ENCODE measurements at places on chromosomes 16 and 17.
A peak's percentile ranks its signal among the peaks of the same experiment; 100 is the strongest.

- DNase-seq: peak; percentile 95
These were observed 17.0 kb downstream of the CAVIN1 start for GRCh38 chr17:42405963-42406495.

- DNase-seq: no peak
These were observed 34.1 kb downstream of the HIC1 start for GRCh38 chr17:2089021-2089422.

DNA sequence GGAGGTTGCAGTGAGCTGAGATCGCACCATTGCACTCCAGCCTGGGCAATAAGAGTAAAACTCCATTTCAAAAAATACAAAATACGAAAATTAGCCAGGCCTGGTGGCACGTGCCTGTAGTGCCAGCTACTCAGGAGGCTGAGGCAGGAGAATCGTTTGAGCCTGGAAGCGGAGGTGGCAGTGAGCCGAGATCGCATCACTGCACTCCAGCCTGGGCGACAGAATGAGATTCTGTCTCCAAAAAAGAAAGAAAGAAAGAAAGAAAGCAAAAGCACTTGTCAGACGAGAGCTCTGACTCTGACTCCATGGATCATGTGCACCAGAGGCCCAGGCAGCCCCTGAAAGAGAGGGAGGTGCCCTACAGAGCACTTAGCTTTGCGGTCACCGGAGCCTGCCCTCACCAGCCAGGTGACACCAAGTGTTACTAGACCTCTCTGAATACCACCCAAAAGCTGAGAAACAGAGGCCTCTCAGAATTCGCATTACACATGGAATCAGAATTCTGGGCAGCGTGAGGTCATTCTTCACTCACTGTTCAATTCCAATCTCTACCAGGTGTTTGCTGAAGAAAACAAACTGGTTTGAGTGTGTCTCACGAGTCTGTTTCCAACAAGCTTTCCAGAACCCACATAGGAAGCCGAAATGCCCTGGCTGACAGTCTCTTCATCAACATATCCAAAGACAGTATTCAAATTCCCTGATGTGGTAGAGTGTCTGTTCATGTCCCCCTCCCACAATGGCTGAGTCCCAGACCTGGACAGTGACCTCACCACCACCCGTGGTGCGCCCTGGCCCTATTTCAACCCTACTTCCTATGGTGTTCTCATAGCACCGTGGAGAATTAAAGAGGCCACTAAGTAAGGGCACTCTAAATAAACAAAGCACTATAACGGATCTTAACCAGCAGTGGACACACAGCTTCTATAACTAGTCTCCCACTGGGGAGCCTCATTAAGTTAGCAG lies 1.5 kb downstream of the FLCN start:
- no peak for DNase-seq

GRCh38 chr17:20314834-20315233 lies 152.5 kb downstream of the LGALS9B start:
- no peak for DNase-seq

- DNase-seq: no peak
These were observed 21.2 kb downstream of the SMG6 start for GRCh38 chr17:2282297-2282873.

DNA sequence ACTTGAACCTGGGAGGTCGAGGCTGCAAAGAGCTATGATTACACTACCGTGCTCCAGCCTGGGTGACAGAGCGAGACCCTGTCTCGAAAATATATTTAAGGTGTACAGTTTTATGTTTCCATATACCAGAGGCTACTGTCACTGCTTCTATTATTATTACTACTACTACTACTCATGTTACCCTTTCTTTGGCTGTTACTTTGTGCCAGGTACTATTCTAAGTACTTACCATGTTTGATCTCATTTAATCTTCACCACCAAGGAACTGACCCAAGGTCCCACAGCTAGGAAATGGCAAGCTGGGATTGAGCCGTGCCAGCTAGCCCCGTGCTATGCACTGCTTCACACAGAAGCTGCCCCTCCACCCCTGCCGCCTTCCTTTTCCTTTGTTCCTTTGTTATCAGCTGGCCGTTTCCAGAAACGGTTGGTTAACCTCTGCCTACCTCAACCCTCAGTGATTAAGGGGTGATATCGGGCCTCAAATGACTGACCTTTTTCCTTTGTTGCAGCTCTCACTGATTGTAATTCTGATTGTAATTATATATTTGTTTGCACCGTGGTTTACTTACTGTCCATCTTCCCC lies 78.4 kb downstream of the ABCC1 start:
- DNase-seq: peak; percentile 36

- DNase-seq: no peak
These were observed 127.9 kb downstream of the MSI2 start for GRCh38 chr17:57384219-57384618.

DNA sequence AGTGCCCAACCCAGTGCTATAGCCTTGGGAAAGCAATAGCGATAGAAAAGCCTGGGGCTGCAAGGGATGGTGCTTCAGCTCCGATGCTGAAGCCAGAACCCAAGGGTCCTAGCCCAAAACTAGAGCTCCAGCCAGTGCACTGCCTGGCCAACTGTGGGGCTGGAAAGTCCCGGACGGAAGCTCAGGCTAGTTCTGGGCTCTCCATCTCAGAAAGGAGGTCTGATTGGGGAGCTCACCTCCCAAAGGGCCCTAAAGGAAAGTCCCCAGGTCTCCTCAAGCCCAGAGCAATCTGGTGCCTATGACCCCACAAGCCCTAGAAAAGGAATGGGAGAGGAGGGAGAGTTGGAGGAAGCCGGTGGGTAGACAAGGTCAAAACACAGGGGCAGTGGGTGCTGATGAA lies 2.0 kb upstream of the ABCC3 start:
- DNase-seq: no peak

DNA sequence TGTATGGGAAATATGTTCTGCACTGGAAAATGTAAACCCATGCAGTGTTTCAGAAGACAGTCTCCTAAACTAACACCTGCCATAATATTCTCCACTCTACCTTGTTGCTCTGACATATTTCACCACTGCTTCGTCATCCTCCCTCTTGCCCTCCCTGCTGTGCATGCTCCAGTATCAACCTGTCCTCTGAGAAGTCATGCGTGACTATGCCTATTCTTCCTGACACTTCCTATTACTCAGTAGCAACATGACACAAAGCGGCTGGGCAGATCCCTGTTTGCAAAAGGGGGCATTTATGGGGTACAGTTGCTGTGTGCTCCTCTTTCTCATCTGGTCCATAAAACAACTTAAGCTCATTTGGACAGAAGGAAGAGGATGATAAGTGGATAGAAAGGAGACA lies 805.6 kb upstream of the EEF2KMT start:
- no peak for DNase-seq

- no peak for DNase-seq
These were observed 17.4 kb downstream of the OGFOD1 start for GRCh38 chr16:56468800-56469199.

GRCh38 chr17:75919611-75920010 lies 14.9 kb upstream of the MRPL38 start:
- no peak for DNase-seq

- DNase-seq: no peak
These were observed 14.7 kb downstream of the TBX2 start for GRCh38 chr17:61414141-61414935.

- DNase-seq: no peak
These were observed 6.2 kb downstream of the PRSS53 start for GRCh38 chr16:31082368-31083045.

Measured in Calu3 (cell line).